ENCODE measurements at places on chromosomes 2 and 18.
A peak's percentile ranks its signal among the peaks of the same experiment; 100 is the strongest.

DNA sequence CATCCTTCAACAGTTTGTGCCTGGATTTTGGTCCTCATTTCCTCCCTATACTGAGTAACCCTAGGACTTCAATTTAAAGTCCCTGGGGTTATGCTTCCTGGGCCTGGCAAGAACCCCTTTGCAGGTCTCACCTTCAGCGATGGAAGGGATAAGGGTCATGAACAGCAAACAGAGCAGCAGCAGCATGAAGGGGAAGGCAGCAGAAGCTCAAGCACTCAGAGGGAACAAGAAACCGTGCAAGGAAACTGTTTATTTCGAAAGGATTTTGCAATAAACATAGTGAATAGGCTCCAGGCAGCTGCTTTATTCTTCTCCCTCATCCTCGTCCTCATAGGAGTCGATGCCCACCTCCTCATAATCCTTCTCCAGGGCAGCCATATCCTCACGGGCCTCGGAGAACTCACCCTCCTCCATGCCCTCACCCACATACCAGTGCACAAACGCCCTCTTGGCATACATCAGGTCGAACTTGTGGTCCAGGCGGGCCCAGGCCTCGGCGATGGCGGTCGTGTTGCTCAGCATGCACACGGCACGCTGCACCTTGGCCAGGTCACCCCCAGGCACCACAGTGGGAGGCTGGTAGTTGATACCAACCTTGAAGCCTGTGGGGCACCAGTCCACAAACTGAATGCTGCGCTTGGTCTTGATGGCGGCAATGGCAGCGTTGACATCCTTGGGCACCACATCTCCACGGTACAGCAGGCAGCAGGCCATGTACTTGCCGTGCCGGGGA is 2.8 kb upstream of the TUBA4B start:
- DNase-seq, result peak; percentile 48

DNA sequence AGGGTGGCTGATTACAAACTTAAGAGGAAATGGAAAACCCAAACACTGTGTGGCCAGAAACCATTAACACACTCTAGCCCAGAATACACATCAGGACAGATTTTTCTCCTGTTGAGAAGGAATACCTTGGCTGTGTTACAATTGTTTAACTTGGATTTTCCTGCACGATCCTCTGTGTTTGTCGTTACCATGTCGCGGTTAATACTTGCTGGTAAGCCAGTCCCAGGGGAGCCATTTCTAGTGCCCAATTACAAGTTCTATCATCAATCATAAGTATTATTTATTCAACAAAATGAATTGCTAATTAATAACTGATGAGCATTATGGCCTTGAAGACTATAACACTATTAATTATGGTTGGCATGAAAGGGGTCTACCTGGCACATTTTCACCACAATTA is 146.8 kb downstream of the LNPK start:
- DNase-seq, result no peak

- DNase-seq, result no peak
These were observed 438.3 kb upstream of the LRATD1 start for GRCh38 chr2:14194233-14194632.

DNA sequence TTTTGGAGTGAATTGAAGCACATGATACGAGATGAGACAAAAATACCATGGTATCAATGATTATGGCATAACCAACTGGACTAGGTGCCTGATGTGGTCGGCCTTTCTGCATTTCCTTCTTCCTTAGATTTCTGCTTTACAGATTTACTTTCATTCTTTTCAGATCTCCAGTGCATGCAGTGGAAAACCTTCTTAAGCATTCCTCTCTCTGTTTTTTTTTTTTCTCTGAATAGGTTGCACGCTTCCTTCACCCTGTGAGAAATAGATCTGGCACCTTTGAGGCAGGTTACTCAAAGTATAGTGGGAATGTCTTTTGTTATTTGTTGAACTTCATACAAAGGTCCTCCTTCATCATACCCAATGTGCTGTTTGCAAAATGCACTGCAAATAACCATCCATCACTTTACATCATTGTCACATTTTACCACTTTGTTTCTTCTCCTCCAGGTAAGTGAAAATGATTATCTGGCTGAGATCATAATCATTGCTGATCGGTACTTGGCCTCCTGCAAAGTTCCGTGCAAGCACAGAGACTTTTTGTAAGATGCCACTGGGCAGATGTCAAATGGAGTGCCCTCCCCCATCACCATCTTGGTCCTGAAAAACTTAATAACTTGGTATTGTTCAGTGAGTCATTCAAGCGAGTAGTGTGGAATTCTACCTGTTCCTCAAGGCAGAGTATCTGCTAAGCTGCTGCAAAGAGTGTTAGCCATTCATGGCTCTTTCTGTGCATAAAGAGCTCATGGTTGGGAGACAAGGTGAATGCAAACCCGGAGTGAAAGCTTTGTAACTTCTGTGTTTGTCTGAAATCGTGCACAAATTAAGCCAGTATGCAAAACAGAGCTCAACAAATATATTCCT is 30.0 kb upstream of the KLHL14 start:
- no peak for DNase-seq

- DNase-seq, result no peak
These were observed 208.3 kb upstream of the SYT4 start for GRCh38 chr18:43485545-43485963.

- DNase-seq, result peak; percentile 94
These were observed 62.3 kb upstream of the YWHAQ start for GRCh38 chr2:9693196-9693491.

DNA sequence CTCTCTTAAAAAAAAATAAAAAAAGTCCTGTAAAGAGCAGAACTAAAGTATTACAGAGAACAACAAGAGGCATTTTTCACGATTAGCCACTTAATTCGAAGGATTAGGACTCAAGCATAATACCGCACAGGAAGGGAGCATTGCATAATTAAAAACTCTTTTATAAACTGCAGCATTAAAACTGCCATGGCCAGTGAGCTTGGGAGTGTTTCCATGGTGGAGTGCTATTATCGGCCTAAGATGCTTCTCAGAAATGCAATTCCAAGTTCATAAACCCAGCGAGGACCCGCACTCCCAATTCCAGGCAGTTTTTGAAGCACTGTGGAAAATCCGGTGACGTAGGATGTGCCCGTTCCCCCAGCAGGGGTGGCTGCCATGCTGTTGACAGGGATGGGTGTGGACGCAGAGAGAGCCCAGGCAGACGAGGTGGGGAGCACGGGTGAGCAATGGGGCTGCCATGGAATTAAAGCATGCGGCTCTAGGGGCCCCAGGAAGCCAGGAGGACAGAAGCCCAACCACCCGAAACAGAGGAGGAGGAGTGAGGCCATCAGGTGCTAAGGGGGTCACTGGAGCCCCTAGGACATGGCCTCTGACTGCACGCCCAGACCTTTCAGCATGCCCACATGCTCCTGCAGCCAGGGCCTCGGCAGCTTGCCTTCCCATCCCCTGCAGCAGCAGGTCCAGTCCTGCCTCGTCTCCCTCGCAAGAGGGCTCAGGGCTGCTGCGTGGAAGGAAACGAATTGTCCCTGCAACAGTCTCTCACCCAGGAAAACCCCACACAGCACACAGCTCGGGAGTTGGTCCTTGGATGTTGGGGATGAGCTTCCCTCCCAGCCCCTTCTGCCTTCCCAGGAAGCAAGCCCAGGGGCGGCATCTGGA is 233.4 kb downstream of the NDUFA10 start:
- DNase-seq, result no peak

- no peak for DNase-seq
These were observed 39.5 kb downstream of the ARL4C start for GRCh38 chr2:234457421-234457820.

- peak; percentile 98 for DNase-seq
These were observed 85.7 kb upstream of the ODC1 start for GRCh38 chr2:10533811-10534321.

GRCh38 chr2:128664499-128664971 is 345.9 kb upstream of the HS6ST1 start:
- DNase-seq, result no peak
